Thoracic aorta (tissue), 2 donors: ENCODE measurements at places on chromosomes 11 and 22. TPM values are rescaled to one million over a fixed set of nuclear protein-coding genes. Genes with fewer than 3 reads are reported as not detected.

DNA sequence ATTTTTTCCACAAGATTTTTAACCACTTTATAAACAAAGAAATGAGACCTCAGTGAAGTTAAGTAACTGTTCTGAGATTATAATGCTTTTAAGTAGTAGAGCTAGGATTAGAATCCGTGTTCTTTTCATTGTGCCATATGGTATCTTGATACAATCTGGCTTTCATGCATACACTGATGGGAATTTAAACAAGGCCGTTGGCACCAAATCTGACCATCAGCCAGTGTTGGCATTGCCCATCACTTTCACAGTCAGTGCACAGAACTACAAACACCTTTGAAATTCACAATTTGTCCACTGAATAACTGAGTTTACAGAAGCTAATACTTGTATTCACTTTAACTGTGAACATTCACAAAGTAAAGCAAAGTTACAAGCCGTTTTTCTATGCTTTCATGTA is 1228.0 kb downstream of the TBC1D22A start:
- no peak for DNase-seq

GRCh38 chr11:62645671-62645945 is 805 bp downstream of the GANAB start:
- DNase-seq = no peak

DNA sequence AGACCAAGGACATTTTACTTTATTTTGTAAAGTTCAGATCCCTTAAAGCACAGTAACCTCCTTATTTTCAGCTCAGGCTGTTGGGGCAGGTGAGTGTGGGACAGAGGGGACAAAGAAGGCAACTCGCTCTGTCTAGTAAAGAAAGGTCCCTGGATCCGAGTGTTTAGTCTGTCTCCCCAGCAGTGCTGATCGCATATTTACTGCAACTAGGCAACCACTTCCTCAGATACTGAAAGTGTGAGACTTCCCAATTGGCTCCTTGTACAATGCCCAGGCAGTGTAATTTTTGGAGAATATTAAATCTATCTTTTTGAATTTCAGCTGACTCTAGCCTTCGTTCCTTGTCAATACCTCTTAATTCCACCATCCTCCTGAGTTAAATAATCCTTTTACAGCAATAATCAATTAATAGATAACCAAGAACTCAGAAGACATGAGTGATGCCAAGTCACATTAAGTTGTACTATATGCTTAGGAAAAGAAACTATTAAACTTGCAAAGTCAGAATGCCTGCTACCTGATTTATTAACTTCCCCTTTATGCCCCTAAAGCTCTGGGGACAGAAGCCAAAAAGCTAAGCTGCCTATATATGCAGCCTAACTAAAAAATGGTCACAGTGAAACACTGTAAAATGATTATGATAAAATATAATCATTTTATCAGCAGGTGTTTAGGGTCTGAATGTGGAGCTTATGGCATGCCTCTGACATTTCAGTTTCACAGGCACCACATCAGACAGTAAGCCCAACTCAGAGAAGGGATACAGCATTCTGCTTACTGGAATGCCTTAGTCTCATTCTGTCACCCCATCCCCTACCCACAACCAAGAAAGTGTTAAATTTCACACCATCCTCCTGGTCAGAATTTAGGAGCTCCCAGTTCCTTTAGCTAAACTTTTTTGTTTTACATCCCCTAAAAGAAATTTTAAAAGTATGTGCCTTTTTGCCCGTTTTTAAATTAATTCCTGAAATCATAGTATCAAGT is 138.7 kb downstream of the TRIM44 start:
- DNase-seq = no peak

GRCh38 chr22:18154821-18155390 is 4.9 kb downstream of the USP18 start:
- no peak for DNase-seq

DNA sequence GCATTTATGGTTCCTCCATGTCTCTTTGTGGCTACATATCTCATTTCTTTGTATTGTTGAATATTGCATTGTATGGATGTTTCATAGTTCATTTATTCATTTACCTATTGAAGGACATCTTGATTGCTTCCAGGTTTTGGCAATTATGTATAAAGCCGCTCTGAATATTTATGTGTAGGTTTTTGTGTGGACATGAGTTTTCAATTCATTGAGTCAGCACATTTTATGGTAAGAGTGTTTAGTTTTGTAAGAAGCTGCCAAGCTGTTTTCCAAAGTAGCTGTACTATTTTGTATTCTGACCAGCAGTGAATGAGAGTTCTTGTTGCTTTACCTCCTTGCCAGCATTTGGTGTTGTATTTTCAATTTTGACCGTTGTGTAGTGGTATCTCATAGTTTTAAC is 39.2 kb downstream of the KDM2A start:
- no peak for DNase-seq

DNA sequence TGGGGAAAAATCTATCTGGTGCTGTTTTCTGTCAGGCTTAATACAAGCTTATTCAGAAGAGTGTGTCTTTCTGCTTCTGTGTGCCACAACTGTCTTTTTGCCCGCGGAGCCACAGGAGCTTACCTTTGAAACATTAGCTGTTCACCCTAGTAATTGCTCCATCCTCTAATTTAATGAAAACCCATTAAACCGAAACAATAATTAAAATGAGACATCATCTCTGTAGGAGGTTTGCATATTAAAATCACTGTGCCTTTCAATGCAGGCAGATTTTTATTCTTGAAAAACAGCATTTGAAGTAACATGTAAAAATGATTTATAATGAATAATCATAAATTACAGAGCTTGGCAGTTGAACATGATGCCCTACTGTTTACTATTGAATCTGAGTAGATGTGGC is 102.3 kb downstream of the NELL1 start:
- DNase-seq = no peak

GSTT2B gene
- total RNA-seq = 3.6 TPM

DNA sequence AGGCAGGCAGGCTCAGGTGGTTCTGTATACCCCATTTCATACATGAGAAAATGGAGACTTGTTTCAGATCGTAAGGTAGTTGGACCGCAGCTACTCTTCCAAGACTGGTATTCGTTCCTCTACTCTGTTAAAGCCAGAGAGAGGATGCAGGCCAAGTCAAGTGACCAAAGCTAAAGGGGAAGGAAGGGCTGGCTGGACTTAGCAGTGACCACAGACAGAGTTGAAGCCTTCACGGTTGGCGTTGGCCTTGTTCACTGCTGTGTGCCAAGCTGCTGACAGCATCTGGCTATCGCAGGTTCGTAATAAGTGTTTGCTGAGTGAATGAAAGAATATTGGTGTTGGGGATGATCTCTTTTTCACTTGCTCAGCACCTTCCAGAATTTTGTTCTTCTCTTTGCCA is 64.2 kb downstream of the PTPRJ start:
- DNase-seq = no peak

OR8J1 gene
- not detected for total RNA-seq

- no peak for DNase-seq
Measured at GRCh38 chr11:1336836-1337646, 27.6 kb upstream of the TOLLIP start.

- DNase-seq = no peak
Measured at GRCh38 chr22:35288116-35288515, 11.6 kb upstream of the TOM1 start.

DNA sequence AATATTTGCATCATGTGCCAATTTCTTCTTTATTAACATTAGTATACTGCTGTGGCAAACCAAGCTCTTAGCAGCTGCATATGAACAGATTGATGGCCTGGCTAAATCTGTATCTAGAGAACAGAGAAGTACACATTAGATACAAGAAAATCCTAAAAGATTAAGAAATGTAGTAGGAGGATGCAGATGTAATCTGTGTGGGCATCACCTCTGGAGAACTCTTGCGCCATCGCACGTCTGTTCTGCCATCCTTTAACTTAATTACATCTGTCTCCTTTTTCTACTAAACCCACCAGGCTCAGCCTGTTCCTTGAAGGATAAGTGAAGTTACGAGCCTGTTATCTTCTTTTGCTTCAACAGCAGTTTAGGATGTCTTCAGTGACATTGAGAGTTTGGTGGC is 196.4 kb upstream of the PITPNB start:
- no peak for DNase-seq

SHISA8 gene
- total RNA-seq = not detected

DNA sequence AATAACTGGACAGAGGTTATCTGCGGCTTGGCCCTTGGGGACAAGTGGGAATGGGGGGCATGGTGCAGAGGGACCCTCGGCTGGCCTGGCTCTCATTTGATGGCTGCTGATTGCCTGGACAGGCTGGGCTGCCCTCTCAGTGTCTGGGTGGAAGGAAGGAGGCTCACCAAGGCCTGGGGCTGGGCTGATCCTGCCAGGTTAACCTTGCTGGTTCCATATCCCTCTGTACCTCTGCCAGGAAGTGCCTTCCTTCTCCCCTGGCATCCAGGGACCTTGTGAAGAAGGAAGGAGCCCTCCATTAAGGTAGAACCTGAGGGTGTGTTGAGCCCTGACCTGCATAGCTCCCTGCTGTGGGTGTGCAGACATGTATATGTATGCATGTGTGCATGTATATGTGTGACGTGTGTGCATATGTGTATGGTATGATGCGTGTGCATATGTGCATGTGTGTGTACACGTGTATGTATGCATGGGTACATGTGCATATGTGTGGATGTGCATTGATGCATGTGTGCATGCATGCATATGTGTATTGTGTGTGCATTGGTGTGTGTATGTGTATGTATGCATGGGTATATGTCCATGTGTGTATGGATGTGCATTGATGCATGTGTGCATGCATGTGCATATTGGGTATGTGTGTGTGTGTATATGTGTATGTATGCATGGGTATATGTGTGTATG is 433.9 kb downstream of the TBC1D22A start:
- DNase-seq = no peak

- no peak for DNase-seq
Measured at GRCh38 chr22:38953577-38954413, 3.6 kb upstream of the APOBEC3A start.

- DNase-seq = no peak
Measured at GRCh38 chr11:113082341-113082955, 121.2 kb downstream of the NCAM1 start.

CREB3L1 gene
- total RNA-seq = 7.6 TPM

- no peak for DNase-seq
Measured at GRCh38 chr11:58616594-58616993, 5.9 kb upstream of the CNTF start.

GRCh38 chr11:86688398-86689179 is 16.2 kb upstream of the ME3 start:
- no peak for DNase-seq

- DNase-seq = no peak
Measured at GRCh38 chr11:103842795-103843194, 193.6 kb upstream of the DDI1 start.
